ENCODE measurements at places on chromosomes 2 and 18.

DNA sequence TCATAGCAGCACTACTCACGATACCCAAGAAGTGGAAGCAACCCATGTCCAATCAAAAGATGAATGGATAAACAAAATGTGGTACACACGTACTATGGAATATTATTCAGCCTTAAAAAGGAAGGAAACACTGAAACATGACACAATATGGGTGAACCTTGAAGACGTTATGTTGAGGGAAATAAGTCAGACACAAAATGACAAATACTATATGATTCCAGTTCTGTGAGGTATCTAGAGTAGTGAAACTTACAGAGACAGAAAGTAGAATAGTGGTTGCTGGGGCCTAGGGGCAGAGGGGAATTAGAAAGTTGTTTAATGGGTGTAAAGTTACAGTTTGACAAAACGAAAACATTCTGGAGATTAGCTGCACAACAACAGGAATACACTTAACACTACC, 24.7 kb downstream of the TLK1 start:
- no peak for DNase-seq

DNA sequence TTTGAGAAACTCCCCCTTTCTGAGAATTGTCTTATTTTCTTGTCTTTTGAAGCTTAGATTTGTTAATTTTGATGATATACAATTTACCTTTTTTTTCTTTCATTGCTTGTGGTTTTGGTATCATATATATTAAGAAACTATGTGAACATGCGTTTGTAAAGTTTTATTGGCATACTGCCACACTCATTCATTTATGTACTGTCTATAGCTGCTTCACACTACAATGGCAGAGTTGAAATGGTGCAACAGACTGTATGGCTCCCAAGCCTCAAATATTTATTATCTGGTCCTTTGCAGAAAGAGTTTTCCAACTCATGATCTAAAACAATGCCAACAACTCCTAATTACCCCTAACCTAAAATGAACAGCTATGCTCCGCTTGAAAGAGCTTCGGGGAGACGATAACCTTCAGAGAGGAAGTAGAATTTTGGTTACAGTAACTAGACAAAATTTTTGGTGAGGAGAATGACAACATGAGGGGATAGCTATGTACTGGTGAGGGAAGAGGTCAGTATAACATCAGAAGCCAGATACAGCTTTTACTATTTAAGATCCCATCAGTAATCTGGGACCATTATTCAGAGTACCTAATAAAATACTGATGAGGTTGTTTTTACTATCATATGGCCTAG, 16.1 kb downstream of the PPP3R1 start:
- DNase-seq: no peak

DNA sequence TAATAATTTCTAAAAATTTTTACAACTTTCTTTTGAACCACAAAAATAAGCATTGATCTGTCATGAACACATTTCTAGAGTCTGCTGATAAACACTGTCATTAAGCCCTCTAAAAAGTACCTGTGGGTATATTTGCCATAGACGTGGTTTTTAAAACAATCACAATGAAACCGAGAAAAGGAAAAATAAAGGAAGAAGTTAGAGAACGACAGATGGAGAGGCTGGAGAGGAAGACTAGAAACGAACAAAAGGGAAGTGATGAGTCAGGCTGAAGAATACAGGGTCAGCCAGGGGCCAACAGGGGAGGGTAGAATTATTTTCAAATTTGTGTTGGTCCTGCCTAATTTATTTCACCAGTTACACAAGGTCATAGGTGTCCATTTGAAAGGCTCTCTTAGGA, 62.0 kb downstream of the MYL12B start:
- peak; percentile 25 for DNase-seq

GRCh38 chr2:1972422-1972821, 228.1 kb upstream of the PXDN start:
- DNase-seq: no peak

DNA sequence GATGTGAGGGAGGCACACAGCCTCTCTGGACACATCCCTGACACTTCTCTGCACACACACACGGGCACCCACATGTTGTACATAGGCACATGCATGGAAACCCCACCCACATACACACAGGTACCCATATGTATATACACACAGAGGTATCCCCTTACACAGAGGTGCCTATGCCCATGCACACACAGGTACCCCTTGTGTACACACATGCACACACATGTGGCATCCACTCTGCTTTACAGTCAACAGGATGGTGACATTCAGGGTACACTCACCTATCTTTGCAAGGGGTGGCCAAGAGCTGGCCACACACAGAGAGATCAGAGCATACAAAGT, 59.5 kb downstream of the FAM168B start:
- DNase-seq: no peak

GRCh38 chr2:36371928-36372391, 16.4 kb downstream of the CRIM1 start:
- DNase-seq: no peak

- no peak for DNase-seq
Measured at GRCh38 chr2:235106874-235107639, 155.2 kb downstream of the SH3BP4 start.

DNA sequence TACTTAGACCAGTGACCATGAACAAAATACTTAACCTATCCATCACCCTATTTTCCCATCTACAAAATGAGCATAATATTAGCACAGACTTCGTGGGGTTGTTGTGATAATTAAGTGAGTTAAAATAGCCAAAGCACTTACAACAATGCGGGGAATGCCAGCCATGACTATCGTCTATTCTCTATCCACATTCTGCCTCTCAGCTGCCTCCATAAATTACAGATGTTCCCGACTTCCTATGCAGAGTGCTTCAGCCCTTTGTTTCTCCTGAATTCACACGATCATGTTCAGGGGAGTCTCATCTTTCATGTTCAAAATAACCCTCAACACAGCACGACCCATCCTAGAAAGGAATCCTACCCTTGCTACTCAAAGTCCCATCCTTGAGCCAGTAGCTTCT, 211.6 kb downstream of the EN1 start:
- DNase-seq: no peak

- no peak for DNase-seq
Measured at GRCh38 chr2:8538531-8538930, 143.3 kb upstream of the ID2 start.

DNA sequence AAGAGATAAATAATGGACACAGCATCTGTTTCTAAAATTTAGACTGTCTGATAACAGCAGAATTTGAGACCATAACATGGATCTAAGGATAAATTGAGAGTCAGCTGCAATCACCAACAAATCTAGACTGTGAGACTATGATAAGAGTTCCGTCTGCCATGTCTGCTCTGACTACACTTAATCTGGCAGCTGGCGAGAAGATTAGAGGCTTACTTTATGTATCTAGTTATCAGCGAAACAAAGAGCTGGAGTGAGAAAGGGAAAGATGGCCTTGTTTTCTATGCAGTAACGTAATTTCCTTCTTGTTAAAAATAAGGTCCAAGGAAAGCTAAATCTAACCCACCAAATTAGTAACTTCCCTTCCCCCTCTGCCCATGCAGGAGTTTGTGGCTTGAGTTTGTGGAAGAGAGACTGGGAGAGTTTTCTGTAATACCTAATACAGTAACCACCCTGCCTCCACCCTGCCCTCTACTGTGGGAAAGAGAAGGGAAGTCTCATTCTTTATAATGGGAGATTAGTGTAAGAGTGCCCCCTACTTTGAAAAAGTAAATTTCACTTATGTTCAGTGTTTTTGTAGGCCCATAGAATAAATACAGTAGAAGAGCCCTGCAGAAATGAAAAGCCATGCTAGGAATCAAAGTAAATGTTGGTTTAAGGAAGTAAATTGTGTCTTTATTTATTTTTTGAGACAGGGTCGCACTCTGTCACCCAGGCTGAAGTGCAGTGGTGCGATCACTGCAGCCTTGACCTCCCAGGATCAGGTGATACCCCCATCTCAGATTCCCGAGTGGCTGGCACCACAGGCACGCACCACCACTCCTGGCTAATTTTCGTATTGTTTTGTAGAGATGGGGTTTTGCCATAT, 27.5 kb downstream of the EML4 start:
- DNase-seq: no peak

GRCh38 chr2:217939629-217940245, 63.1 kb downstream of the TNS1 start:
- no peak for DNase-seq

GRCh38 chr2:142533177-142533576, 344.3 kb upstream of the KYNU start:
- DNase-seq: no peak

GRCh38 chr18:24380163-24380747, 17.4 kb downstream of the OSBPL1A start:
- no peak for DNase-seq

GRCh38 chr18:67310826-67311225, 205.7 kb downstream of the DSEL start:
- no peak for DNase-seq

- DNase-seq: no peak
Measured at GRCh38 chr2:457262-457661, 169.4 kb upstream of the ALKAL2 start.

DNA sequence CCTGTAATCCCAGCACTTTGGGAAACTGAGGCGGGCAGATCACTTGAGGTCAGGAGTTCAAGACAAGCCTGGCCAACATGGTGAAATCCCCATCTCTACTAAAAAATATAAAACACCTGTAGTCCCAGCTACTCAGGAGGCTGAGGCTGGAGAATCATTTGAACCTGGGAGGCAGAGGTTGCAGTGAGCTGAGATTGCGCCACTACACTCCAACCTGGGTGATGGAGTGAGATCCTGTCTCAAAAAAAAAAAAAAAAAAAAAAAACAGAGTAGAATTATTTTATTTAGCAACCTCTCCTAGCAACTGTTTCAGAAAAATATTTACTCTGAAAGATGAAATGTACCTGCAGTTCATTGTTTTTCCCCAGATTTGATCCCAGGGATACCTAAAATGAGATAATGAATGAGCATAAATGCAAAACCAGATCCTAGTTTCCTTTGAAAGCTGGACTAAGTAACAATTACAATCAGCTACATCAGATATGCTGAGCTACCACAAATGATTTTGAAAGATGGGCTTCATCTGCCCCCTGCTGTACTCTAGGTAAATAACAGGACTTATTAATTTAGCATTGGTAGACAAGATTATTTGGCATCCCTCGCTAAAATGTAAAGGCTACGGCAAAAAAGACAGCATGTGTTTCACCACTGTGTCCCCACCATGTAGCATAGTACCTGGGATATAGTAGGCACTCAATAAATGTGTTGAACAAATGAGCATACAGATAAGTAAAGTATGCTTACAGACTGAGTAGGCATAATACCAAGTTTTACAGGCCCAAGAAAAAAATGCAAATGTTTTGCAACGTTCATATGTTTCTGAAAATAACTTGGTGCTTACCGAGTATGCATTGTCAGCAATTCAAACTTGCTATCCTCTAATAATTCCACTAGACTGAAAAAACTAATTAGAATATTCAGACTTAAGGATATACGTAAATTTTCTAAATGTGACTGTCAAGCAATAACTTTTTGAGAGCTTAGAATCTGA, 102.5 kb downstream of the ATL2 start:
- DNase-seq: peak; percentile 25

- no peak for DNase-seq
Measured at GRCh38 chr18:9359796-9360195, 25.2 kb downstream of the TWSG1 start.

GRCh38 chr18:55863391-55863706, 275.4 kb upstream of the TCF4 start:
- DNase-seq: no peak

- no peak for DNase-seq
Measured at GRCh38 chr2:193891023-193891422, 1696.3 kb upstream of the TMEFF2 start.

GRCh38 chr2:23631389-23631788, 246.4 kb downstream of the KLHL29 start:
- DNase-seq: no peak
